Stimulated activated CD8-positive, alpha-beta memory T cell treated with anti-CD3 and anti-CD28 coated beads, Interleukin-12 subunit alpha, Interleukin-12 subunit beta, amount 100 ng/mL, for 1 hour (primary cell): ENCODE measurements at places on chromosomes 5 and 9.

- no peak for DNase-seq
Measured at GRCh38 chr5:98349251-98349989, 424.0 kb upstream of the RGMB start.

GRCh38 chr5:102975457-102976182 lies 144.3 kb downstream of the GIN1 start:
- no peak for DNase-seq

- DNase-seq, result no peak
Measured at GRCh38 chr5:145540375-145540774, 294.8 kb downstream of the PRELID2 start.

- no peak for DNase-seq
Measured at GRCh38 chr5:174706997-174707572, 17.3 kb upstream of the MSX2 start.

DNA sequence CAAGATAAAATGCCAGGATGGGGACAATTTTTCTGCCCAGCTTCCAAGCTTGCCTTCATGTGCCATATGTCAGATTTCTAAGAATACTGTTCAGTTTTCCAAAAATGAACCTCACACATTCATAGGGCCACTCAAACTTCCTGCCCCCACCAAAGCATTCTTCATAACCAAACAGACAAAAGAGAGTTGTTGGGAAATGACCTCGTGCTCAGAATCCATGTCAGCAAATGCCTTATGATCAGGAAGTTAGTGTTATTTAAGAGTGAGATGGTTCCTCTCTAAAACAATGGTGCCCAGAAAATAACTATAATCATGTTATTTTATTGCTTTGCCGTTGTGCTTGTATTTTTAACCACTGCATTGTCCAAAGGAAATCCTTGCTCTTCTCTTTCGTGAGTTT lies 208.2 kb downstream of the ZNF608 start:
- DNase-seq, result no peak

- DNase-seq, result no peak
Measured at GRCh38 chr9:81632599-81632998, 56.7 kb downstream of the TLE1 start.

GRCh38 chr9:107260437-107261081 lies 22.5 kb upstream of the RAD23B start:
- no peak for DNase-seq

GRCh38 chr9:123356851-123357742 lies 1.1 kb downstream of the CRB2 start:
- no peak for DNase-seq
